ENCODE measurements at places on chromosomes 4 and X.

DNA sequence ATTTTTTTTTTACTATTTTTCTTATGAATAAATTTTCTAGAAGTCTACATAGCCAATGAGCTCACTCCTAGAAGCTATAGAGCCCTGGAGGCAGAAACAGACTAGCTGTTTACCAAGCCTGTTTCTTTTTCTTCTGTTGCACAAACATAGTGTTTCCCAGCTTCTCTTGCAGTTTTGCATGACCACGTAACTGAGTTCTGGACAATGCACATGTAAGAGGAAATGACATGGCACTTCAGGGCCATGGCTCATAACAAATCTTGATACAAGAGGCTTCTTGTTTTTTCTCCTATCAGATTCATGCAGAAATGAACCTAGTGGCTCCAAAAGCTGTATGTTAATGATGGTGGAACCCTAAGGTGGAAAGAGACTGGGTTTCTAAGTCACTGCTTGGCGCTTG lies 127.4 kb downstream of the ZNF330 start:
- no peak overlapping the region for H3K4me3 ChIP-seq
- H3K27ac ChIP-seq, result no peak overlapping the region
- no peak for DNase-seq
- H3K27me3 ChIP-seq, result no peaks in the 10 kb centered on the region
- no peaks in the 10 kb centered on the region for H3K36me3 ChIP-seq
- no peaks in the 10 kb centered on the region for H3K4me1 ChIP-seq

DNA sequence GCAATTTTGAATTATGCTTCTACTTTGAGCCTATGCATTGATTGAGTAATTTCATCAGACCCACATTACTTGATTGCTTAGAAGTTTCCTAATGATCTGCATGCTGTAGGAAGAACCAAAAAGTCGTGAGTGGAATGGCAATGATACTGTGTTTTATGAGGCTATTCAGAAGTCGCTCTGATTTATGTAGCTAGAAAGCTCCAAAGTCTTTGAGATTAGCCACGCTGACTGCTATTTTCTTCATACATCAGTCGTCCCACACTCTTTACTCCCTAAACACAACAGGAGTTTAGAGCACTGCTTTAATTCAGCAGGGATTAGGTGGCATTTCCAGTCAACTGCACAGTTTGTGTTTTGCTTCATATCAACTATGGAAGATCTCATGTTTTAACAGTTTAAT lies 4.1 kb downstream of the GRID2 start:
- H3K27me3 ChIP-seq, result peaks cover 37% of the 10 kb centered on the region
- no peak for DNase-seq
- H3K4me1 ChIP-seq, result peaks cover 17% of the 10 kb centered on the region
- H3K27ac ChIP-seq, result no peak overlapping the region
- no peaks in the 10 kb centered on the region for H3K36me3 ChIP-seq

DNA sequence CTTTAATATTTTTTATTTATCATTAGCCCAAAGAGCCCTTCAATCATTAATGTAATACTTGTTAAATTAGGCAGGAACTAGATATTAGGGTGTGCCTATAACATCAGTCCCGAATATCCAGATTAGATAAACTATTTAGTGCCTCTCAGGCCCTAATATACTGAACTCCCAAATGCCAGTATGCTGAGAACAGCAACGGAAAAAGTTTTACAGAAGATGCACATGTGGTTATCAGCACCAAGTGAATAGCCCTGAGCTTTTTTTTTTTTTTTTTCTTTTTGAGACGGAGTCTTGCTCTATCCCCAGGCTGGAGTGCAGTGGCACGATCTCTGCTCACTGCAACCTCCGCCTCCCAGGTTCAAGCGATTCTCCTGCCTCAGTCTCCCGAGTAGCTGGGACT lies 13.0 kb upstream of the ELF2 start:
- H3K27ac ChIP-seq, result no peak overlapping the region
- no peak overlapping the region for H3K4me3 ChIP-seq
- H3K36me3 ChIP-seq, result no peaks in the 10 kb centered on the region
- H3K4me1 ChIP-seq, result no peaks in the 10 kb centered on the region
- DNase-seq, result no peak

GRCh38 chr4:126992910-126993309 lies 639.8 kb upstream of the INTU start:
- no peak for DNase-seq
- H3K36me3 ChIP-seq, result no peaks in the 10 kb centered on the region
- no peak overlapping the region for H3K27ac ChIP-seq
- no peak overlapping the region for H3K4me3 ChIP-seq
- H3K4me1 ChIP-seq, result no peaks in the 10 kb centered on the region
- H3K27me3 ChIP-seq, result no peaks in the 10 kb centered on the region

- no peaks in the 10 kb centered on the region for H3K4me1 ChIP-seq
- no peak overlapping the region for H3K27ac ChIP-seq
- DNase-seq, result no peak
- no peak overlapping the region for H3K4me3 ChIP-seq
Measured at GRCh38 chr4:24443200-24443599, 141.2 kb downstream of the DHX15 start.

- no peaks in the 10 kb centered on the region for H3K36me3 ChIP-seq
- DNase-seq, result no peak
- H3K4me1 ChIP-seq, result no peaks in the 10 kb centered on the region
- H3K4me3 ChIP-seq, result no peak overlapping the region
- no peak overlapping the region for H3K27ac ChIP-seq
Measured at GRCh38 chrX:111007238-111007637, 88.8 kb upstream of the PAK3 start.

GRCh38 chr4:136392576-136392975 lies 1139.7 kb downstream of the PCDH18 start:
- H3K27ac ChIP-seq, result no peak overlapping the region
- no peak overlapping the region for H3K4me3 ChIP-seq
- DNase-seq, result no peak
- H3K4me1 ChIP-seq, result no peaks in the 10 kb centered on the region
- no peaks in the 10 kb centered on the region for H3K36me3 ChIP-seq

- peaks cover 13% of the 10 kb centered on the region for H3K4me1 ChIP-seq
- peaks cover 6% of the 10 kb centered on the region for H3K27me3 ChIP-seq
- no peak overlapping the region for H3K4me3 ChIP-seq
- H3K27ac ChIP-seq, result no peak overlapping the region
- DNase-seq, result no peak
Measured at GRCh38 chr4:8087921-8088495, 70.6 kb downstream of the ABLIM2 start.

DNA sequence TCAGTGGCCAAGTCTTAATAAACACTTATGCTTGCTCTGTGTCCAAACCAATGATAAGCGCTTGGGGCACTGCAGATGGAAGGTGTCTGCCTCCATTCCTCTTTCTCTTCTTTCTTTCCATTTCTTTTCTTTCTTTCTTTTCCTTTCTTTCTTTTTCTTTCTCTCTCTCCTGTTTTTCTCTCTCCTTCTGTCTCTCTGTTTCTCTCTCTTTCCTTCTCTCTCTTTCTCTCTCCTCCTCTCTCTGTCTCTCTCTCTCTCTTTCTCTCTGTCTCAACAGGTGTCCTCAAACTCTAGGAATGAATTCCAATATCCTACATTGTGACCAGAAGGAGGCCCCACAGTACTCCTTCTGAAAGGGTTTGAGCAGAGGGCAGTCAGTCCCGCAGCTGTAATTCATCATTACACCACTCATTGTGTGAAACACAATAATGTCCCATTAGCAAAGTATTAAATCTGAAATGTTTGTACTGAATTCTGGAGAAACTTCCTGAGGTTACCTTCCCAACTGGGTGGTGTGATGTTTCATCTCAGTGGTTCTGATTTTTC lies 66.5 kb upstream of the PAGE1 start:
- H3K4me3 ChIP-seq, result no peak overlapping the region
- no peaks in the 10 kb centered on the region for H3K36me3 ChIP-seq
- H3K4me1 ChIP-seq, result no peaks in the 10 kb centered on the region
- H3K27ac ChIP-seq, result no peak overlapping the region
- H3K27me3 ChIP-seq, result no peaks in the 10 kb centered on the region
- no peak for DNase-seq

- H3K36me3 ChIP-seq, result no peaks in the 10 kb centered on the region
- no peak for DNase-seq
- H3K4me3 ChIP-seq, result no peak overlapping the region
Measured at GRCh38 chr4:94411296-94411695, 40.4 kb upstream of the PDLIM5 start.

DNA sequence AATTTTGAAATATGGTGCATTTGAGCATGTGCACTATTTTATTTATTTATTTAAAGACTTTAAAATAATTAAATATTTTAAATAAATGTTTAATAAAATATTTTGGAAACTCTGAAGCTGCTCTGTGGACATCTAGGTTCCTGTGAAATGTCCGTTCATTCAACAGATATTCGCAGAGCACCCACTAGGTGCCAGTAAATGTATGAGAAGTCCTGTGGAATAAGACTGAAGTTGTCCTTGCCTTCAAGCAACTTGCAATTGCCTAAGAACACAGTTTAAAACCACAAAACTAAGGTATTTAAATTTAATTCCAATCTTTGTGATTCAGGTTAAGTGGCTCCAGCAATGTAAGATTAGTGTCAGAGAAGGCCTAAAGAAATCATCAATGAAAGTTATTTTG lies 306.7 kb downstream of the GBA3 start:
- DNase-seq, result no peak
- H3K27me3 ChIP-seq, result no peaks in the 10 kb centered on the region
- no peaks in the 10 kb centered on the region for H3K36me3 ChIP-seq
- no peak overlapping the region for H3K27ac ChIP-seq

GRCh38 chrX:121832446-121832845 lies 785.0 kb downstream of the GLUD2 start:
- no peak for DNase-seq
- H3K4me3 ChIP-seq, result no peak overlapping the region

DNA sequence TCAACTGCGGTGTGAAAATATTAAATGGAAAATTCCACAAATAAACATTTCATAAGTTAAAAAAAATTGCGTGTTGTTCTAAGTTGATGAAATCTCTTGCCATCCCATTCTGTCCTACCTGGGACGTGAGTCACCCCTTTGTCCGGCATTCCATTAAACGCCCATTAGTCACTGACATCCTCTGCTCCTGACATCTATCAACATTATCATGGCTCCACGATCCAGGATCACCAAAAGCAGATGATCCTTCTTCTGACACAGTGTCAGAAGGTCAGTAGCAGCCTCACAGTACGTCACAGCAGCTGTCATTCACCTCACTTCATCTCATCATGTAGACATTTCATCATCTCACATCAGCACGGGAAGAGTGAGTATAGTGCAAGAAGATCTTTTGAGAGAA lies 125.7 kb downstream of the ZNF827 start:
- H3K27ac ChIP-seq, result peak overlapping the region; percentile 87
- peak; percentile 45 for DNase-seq
- H3K36me3 ChIP-seq, result peaks cover 6% of the 10 kb centered on the region
- no peaks in the 10 kb centered on the region for H3K27me3 ChIP-seq

- H3K4me3 ChIP-seq, result no peak overlapping the region
- H3K36me3 ChIP-seq, result no peaks in the 10 kb centered on the region
- no peaks in the 10 kb centered on the region for H3K27me3 ChIP-seq
- H3K4me1 ChIP-seq, result peaks cover 9% of the 10 kb centered on the region
- H3K27ac ChIP-seq, result no peak overlapping the region
- no peak for DNase-seq
Measured at GRCh38 chr4:66736606-66737005, 808.7 kb downstream of the CENPC start.

GRCh38 chrX:65690057-65690855 lies 22.8 kb downstream of the MSN start:
- peak overlapping the region; percentile 27 for H3K27ac ChIP-seq
- H3K36me3 ChIP-seq, result no peaks in the 10 kb centered on the region
- H3K27me3 ChIP-seq, result no peaks in the 10 kb centered on the region
- peak; percentile 61 for DNase-seq
- H3K4me1 ChIP-seq, result peaks cover 34% of the 10 kb centered on the region

DNA sequence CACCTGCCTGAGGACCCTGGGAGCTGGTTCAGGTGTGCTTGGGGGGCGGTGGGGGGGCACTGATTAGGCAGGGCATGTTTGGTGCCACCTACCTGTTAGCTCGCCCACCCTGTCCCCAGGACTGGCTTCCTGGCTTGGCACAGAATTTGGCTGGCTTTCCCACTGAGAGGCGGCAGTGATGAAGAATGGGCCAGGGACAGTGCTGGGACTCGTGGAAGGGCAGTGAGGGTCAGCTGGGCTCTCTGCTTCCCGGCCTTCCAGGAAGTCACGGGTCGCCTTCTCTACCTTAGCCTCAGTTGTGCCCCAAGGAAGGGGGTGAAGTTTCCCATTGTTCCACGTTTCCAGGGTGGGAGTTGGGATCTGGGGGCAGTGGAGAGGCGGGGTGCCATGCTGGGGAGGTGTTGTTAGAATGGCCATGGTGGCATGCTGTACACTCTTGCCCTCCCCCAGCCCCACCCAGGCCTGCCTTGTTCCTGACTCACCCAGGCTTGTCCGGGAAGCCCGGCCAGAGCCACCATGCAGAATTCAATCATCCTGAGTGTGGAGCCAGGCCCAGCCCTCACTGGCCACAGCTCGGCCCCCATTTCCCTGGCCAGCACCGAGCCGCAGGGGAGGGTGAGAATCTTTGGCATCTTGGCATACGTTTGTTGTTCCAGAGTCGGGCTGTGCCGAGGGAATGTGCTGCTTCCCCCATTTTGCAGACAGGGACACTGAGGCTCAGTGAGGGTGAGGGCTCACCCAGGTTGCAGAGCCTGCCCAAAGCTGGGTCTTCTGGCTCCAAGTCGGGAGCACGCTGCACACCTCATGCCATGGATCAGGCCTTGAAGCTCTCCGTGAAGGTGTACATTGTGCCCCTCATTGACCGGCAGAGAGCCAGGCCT lies 21.9 kb upstream of the GPR78 start:
- no peaks in the 10 kb centered on the region for H3K4me1 ChIP-seq
- H3K27me3 ChIP-seq, result peaks cover 5% of the 10 kb centered on the region
- no peaks in the 10 kb centered on the region for H3K36me3 ChIP-seq

DNA sequence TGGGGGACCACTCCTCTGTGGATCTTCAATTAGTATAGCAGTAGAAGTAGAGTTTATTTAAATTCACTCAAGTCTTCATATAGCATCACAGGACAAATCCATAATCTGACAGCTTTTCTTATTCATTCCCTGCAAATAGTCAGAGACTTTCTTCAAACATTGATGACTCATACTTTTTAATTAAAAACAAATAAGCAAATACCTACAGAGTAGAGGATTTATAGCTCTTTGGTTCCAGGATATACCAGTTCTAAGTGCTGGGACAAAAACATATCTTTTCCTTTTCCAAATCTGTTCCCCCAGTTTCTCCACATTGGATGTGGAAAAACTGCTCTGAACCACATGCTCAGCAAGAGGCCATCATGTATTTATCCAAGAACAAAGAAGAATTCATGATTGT lies 24.1 kb downstream of the EMCN start:
- no peak overlapping the region for H3K27ac ChIP-seq
- H3K36me3 ChIP-seq, result no peaks in the 10 kb centered on the region
- DNase-seq, result no peak
- no peaks in the 10 kb centered on the region for H3K4me1 ChIP-seq
- H3K27me3 ChIP-seq, result no peaks in the 10 kb centered on the region

Data from keratinocyte (primary cell).